ENCODE measurements at places on chromosomes 13 and 19.

GRCh38 chr13:20815464-20815863, 41.7 kb upstream of the EEF1AKMT1 start:
- DNase-seq: no peak

DNA sequence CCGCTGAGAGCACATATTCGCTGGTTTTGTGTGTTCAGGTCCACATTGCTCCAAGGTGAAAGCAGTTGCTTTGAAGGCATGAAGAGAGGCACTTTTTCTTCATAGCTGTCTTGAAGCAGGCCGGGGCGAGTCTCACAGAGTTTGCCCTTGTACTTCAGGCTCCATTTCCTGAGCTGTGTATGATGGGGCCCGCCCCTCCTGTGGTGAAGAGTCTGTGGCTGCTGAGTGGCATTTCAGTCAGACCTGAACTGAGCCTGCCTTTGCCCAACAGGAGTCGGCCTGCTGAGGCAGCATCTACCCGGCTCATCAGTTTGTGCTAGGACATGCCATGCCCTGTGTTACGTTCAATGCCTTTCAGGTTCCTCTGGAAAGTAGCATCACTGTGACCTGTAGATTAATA, 44.4 kb upstream of the C1QTNF9 start:
- DNase-seq: peak; percentile 84

GRCh38 chr19:6668691-6669090, 1.3 kb downstream of the TNFSF14 start:
- DNase-seq: no peak

DNA sequence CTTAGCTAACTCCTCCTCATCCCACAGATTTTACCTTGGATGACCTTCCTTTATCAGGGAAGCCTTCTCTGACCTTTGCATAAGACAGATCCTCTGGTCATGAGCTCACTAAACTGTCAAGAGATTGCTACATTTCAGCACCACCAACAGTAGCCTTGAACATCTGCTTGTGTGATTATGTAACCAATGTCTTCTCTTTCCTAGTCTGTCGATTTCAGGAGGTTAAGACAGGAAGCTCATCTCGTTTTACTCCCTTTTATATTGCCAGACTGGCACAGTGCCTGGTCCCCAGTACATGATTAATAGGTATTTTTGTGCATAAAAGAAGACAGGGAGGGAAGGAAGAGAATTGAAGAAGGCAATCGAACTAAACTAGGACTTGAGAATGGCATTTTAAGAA, 1697.7 kb downstream of the EFNB2 start:
- no peak for DNase-seq

All from activated gamma-delta T cell treated with Interleukin-2 at 50 U/mL for 16 hours (primary cell).